ENCODE measurements at places on chromosomes 7 and 10.

DNA sequence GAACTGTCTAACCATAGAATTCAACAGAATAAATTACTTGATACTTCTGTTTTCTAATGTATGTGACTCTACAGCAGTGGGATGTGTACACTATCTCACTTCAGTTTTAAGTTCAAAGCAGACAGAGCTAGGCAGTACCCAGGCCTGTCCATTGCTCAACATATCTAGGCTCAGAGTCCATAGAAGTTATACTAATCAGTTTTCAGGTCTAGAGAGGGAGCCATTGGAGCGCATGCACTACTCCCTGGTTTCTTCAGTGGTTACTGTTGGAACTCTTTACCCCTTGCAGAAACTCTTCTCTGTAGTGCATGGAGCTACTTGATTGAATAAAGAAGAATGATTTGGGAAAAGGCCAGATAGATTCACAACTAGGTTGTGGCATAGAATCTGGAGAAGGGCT, 4.4 kb downstream of the CD36 start:
- no peak for DNase-seq

DNA sequence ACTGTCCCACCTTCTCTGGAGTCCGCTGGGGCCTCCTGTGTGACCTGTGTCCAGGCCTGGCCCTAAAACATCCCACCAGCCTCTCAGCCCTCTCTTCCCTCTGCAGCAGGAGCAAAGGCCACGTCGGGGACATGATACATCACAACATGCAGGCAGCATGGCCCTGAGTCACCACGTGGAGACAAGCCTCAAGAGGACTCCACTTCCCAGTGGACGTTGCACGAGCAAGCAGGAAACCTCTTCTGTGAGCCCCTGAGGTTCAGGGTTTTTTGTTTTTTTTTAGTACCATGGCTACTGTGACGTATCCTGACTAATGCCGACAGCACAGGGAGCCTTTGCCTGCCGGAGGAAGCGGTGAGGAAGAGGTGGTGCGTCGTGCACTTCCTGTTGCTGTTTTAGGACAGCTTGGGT, 165.9 kb downstream of the DNAJB6 start:
- peak; percentile 28 for DNase-seq

DNA sequence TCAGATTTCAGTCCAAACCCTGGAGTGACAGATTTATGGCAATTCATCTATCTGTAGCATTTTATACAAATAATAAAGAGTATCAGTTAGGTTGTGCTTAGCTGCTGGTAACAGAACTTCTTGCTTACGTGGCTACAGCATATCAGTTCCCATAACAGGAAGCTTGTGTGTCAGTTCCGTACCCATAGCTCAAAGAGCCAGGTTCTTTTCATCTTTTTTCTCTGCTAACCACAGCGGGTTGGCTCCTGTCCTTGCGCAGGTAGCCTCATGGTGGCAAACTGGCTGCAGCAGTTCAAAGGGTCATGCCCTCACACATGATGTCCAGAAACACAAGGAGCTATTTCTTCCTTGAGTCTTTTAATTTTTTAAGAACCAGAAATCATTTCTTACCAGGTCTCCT, 1041.8 kb downstream of the GATA3 start:
- no peak for DNase-seq

GRCh38 chr10:113282564-113282963, 270.3 kb upstream of the HABP2 start:
- no peak for DNase-seq

- no peak for DNase-seq
These were observed 4.4 kb downstream of the RBM33 start for GRCh38 chr7:155648752-155649339.

GRCh38 chr7:109503421-109503820, 933.7 kb downstream of the DNAJB9 start:
- no peak for DNase-seq

- no peak for DNase-seq
These were observed 764.3 kb downstream of the GRID1 start for GRCh38 chr10:85602306-85602705.

GRCh38 chr7:91852263-91852741, 28.2 kb downstream of the MTERF1 start:
- DNase-seq: no peak

GRCh38 chr7:11216276-11216675, 242.6 kb downstream of the PHF14 start:
- no peak for DNase-seq

DNA sequence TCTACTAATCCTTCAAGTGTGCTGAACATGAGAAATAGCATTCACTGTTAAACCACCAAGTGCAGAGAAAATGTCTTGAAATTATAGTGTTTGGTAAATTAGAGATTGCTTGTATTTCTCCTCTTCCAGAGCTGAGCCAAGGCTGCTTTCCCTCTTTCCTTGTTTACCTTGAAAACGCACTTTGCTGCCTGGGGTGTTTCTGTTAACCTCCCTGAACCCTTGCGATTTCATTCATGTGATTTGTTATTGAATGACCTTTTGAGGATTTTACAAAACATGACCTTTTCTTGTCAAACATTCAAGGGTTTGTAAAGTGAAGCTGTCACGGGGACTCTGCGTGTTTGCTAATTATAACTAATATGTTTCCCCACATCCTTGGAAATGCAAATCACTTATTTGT, 169.4 kb downstream of the LRMDA start:
- no peak for DNase-seq

DNA sequence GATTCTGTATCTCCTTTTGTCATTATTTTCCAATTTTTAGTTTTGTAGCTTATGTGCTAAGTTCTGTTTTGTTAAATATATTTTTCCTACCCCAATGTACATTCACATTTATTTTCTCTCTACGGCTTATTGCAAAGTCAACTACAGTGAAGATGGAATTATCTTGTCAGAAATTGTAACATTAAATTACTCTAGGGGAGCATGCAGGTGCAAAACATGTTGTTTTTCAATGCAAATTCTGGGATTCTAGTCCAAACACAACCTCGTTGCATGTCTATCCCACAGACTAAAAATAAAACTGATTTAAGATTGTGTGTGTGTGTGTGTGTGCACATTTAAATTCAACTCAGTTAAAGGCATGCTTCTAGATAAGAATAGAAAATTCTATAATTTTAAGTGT, 529.1 kb upstream of the POM121L12 start:
- DNase-seq: no peak

DNA sequence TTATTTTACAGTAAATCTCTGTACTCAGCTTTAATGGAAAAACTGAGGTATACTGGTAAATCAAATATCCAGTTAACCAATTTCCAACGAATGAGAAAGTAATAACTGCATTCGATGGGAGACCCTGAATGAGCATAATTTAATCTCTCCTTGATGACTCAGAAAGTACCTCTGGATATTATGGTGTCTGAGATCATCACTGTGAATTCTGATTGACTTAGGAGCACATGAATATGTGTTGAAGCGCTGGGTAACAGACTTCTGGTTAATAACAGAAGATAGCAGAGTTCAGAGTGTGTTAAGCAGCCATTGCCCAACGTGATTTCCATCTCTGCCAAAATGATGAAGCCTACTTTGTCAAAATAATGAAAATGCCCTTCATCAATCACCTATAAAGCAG, 116.6 kb downstream of the NRP1 start:
- no peak for DNase-seq

DNA sequence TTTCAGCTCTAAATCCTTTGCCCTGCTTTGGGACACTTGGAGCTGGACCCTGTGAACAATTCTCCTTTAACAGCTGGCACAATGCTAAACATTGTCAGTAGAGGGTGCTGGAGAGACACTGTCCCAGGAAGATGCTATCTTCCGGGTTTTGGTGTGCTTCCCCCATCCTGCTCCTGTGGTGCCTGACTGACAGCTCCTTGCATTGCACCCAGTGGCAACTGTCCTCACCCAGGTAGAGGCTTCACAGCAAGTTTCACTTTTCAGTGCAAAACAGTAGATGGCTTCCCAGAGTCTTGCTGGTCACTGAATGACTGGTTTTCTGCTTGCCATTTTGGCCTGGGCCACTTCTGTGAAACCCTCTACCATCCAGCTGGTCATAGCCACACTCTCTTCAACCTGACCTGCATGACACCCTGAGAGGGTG, 77.3 kb downstream of the CDC14C start:
- peak; percentile 18 for DNase-seq

GRCh38 chr10:112663234-112664125, 216.5 kb downstream of the VTI1A start:
- DNase-seq: no peak

DNA sequence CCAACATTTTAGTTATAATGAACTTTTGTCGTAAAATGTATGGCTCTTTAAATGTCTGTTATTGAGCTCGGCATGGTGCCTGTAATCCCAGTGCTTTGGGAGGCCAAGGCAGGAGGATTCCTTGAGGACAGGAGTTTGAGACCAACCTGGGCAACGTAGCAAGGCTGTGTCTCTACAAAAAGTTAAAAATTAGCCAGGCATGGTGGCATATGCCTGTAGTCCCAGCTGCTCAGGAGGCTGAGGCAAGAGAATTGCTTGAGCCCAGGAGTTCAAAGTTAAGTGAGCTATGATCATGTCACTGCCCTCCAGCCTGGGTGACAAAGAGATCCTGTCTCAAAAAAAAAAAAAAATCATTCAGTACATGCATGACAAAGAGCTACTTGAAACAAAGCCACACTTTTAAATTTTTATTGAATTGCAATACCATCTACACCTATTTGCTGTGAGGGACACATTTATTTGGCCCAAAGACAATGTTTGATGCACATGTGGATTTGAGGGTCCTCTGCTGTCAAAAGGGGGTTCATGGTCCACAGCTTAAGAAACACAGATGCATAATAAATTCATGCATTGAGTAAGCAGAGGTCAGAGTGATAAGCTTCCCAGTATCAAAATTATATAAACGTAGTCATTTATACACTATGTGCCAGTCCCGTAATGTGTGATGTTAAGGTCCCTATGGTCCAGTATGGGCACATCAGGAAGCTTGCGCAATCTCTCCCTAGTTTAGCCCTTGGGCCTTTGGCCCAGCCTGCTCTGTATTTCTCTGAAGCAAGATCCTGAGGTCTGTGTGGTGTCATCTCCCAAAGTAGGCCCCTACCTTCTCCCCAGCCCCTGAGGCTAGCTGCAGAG, 4.4 kb upstream of the MALSU1 start:
- no peak for DNase-seq

- DNase-seq: no peak
These were observed 66.1 kb downstream of the FOXL3 start for GRCh38 chr7:356087-356486.

DNA sequence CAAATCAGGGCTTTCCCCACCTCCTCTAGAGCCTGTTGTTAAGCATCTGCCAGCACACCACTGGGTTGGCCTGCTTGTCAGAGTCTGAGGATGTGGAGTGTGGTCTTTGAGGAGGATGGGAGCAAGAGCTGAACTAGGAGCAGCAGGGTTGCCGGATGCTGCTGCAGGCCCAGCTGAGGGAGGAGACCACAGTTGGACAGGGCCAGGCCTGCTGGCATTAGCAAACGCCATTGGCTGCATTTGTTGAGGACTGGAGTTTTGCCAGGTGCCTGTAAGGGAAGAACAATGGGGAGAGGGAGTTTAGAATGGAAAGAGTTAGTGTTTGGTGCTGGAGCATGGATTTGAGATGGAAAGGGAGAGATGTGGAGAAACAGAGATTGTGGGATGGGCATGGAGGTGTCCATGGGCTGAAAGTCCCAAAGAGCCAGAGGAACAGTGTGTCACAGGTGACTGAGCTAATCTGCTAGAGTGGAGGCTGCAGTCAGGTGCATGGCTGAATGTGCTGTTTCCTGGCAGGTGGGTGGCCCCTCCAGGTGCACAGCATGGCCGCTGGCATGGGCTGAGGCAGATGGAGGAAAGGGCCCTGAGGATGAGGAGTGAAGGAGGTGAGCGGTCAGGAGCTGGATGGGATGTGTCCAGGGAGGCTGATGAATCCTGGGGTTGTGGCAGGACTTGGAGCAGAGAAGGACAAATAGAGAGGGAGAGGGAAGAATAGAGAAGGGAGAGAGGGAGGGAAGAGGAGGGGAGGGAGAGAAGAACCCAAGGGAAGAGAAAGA, 40.7 kb downstream of the LEP start:
- no peak for DNase-seq

DNA sequence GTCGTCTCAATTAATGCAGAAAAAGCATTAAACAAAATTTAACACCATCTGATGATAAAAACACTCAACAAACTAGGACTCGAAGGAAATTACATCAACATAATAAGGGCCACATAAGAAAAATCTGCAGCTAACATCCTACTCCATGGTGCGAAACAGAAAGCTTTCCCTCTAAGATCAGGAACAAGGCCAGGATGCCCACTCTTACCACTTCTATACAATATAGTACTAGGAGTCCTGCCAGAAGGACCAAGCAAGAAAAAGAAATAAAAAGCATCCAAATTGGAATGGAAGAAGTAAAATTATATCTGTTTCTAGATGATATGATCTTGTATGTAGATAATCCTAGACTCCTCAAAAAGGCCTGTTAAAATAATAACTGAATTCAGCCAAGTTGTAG, 143.8 kb upstream of the GPR22 start:
- no peak for DNase-seq

- DNase-seq: no peak
These were observed 355.8 kb downstream of the SUGCT start for GRCh38 chr7:40490603-40490924.

- no peak for DNase-seq
These were observed 267.1 kb downstream of the ARL4A start for GRCh38 chr7:12954380-12955033.

DNA sequence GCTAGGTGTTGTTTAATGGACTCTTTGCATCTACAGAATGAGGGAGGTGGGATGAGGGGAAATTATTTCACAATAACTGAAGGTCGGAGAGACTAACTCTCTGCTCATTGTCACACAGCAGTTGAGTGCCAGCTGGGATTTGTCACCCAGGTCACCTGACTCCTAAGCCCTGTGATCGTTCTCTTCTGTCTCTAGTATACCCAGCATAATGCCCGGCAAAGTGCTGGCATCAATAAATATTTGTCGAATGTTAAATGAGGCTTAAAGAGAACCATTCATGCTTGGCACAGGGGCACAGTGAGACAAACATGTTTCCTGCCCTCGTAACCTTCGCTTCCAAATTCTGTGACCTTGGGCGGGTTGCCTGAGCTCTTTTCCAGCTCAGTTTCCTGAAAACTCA, 70.8 kb downstream of the TCF7L2 start:
- no peak for DNase-seq

DNA sequence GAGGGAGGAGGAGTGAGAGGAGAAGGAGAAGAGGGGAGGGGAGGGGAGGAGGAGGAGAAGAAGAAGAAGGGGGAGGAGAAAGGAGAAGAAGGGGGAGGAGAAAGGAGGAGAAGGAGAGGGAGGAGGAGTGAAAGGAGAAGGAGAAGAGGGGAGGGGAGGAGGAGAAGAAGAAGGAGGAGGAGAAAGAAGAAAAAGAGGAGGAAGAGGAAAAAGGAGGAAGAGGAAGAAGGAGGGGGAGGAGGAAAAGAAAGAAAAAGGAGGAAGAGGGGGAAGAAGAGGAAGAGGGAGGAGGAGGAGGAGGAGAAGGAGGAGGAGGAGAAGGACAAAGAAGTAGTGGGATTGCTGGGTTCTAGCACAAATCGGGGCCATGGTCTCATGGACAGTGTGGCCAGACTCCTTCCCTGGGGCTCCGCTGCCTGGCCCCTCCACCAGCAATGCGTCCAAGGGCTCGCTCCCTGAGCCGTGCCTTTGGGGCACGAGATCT, 4.2 kb upstream of the MAFK start:
- DNase-seq: no peak

All from pancreas (tissue), 10 donors.